ENCODE measurements at places on chromosomes 16 and 17. TPM values are rescaled to one million over a fixed set of nuclear protein-coding genes. Genes with fewer than 3 reads are reported as not detected.

GRCh38 chr16:81369888-81370504 lies 55.2 kb downstream of the GAN start:
- DNase-seq: no peak

GRCh38 chr16:79618692-79619050 lies 18.1 kb upstream of the MAF start:
- DNase-seq: no peak

DNA sequence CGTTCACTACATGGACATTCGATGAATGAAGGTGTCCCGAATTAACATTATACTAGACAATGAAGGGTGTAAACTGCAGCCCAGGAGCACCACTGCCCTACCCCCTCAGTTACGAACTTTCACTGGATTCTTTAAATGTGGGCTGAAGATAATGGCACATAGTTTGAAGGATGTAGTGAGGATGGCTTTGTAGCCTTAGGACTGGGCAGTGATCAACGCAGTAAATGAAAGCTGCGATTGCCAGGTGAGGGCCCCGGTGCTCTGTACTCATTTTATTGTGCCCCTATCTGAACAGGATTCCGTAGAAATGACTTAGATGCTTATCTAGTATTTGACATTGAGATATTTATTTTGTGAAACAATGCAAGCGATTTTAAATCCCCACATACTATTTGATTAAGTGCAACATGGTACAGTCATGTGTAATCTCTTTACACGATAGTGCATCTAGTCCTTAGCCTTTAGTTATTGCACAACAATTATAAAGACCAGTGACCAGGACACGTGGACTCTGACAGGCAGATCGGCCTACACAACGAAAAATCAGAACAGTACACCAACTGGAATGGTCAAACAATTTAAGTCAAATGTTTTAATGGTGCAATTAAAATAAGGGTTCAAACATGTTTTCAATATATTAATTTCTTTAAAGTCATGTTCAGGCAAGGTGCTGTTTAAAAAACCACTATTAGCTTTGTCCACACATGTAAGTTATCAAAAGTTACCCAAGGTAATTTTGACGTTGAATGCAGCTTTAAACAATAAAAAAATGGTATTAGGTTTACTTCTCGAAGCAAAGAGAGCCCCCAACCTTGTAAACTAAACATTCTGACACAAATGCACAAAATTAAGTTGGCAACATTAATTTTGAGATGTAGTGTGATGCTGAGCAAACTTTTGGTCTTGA lies 17.4 kb upstream of the ERN1 start:
- DNase-seq: no peak

DNA sequence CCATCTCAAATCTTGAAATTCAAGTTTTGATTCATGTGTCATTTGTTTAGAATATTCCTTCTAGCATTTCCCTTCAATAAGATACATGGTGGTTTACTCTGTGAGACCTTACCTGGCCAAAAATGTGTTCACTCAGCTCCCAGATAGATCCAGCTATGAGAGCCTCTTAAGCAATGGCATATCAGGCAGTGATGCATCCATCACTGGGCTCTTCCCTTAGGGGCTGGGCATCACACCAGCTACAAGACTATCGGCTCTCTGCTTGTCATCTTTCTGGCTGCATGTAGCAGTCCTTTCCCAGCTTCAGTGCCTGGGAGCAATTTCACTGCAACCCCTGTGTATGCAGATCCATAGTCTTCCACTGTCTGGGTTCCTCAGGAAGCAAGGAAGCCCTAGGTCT lies 40.6 kb downstream of the GOSR1 start:
- no peak for DNase-seq

The MFAP4 gene
- 0.26 TPM for total RNA-seq

The IL34 gene
- total RNA-seq: 0.16 TPM
